ENCODE measurements at places on chromosomes 5 and 9. TPM values are rescaled to one million over a fixed set of nuclear protein-coding genes. Genes with fewer than 3 reads are reported as not detected.

The GNA14 gene
- 5.0 TPM for total RNA-seq

The HDAC3 gene
- total RNA-seq: 56.9 TPM

The FGD3 gene
- total RNA-seq: 6.3 TPM

The CD14 gene
- total RNA-seq: 42.4 TPM

The CHSY3 gene
- 11.9 TPM for total RNA-seq

The CARD6 gene
- 4.5 TPM for total RNA-seq

The CDH9 gene
- total RNA-seq: 3.2 TPM

The JAKMIP2 gene
- total RNA-seq: 31.0 TPM

The SLC6A19 gene
- total RNA-seq: 0.06 TPM

The SPATA31D4 gene
- not detected for total RNA-seq

The SGCD gene
- total RNA-seq: 32.5 TPM

The GRM6 gene
- total RNA-seq: under 0.01 TPM

The MACIR gene
- total RNA-seq: 22.2 TPM
